A549 treated with Mapracorat at 1 μM for 4 hours (cell line): ENCODE measurements at places on chromosomes 4 and X. TPM values are rescaled to one million over a fixed set of nuclear protein-coding genes. Genes with fewer than 3 reads are reported as not detected.

IQCM gene
- total RNA-seq = not detected in 5 replicates

SMARCAD1 gene
- total RNA-seq = 10.3 to 12.4 TPM (median 11.5 TPM) in 5 replicates

HERC6 gene
- total RNA-seq = 3.0 to 4.0 TPM (median 3.5 TPM) in 5 replicates

CENPI gene
- total RNA-seq = 9.3 to 15.5 TPM (median 14.3 TPM) in 5 replicates

CEP135 gene
- total RNA-seq = 4.2 to 5.6 TPM (median 5.4 TPM) in 5 replicates

GC gene
- not detected in 5 replicates for total RNA-seq

SMIM14 gene
- total RNA-seq = 14.2 to 17.7 TPM (median 15.7 TPM) in 5 replicates

NDST3 gene
- not detected in 5 replicates for total RNA-seq

SYP gene
- 2.1 to 2.8 TPM (median 2.4 TPM) in 5 replicates for total RNA-seq

UGT2B7 gene
- total RNA-seq = 0.14 to 0.46 TPM (median 0.19 TPM) in 5 replicates

NSG1 gene
- total RNA-seq = 7.1 to 9.4 TPM (median 8.5 TPM) in 5 replicates

TRAM1L1 gene
- total RNA-seq = 0.45 to 0.70 TPM (median 0.48 TPM) in 5 replicates

ASIC5 gene
- not detected in 5 replicates for total RNA-seq

TMPRSS11A gene
- not detected in 5 replicates for total RNA-seq

MAGEE1 gene
- total RNA-seq = 3.5 to 4.8 TPM (median 4.3 TPM) in 5 replicates

MAGEB18 gene
- total RNA-seq = not detected in 5 replicates

SPATA4 gene
- 0.12 to 0.31 TPM (median 0.27 TPM) in 5 replicates for total RNA-seq

PABPC5 gene
- 0.08 TPM in 1 of 5 replicates, not detected in the others for total RNA-seq

SCD5 gene
- 6.1 to 7.6 TPM (median 6.8 TPM) in 5 replicates for total RNA-seq

XK gene
- 0.28 to 0.44 TPM (median 0.40 TPM) in 5 replicates for total RNA-seq

RNF150 gene
- total RNA-seq = 0.20 to 0.64 TPM (median 0.30 TPM) in 5 replicates

FHDC1 gene
- total RNA-seq = 0.64 to 0.88 TPM (median 0.74 TPM) in 5 replicates

EDA gene
- 0.38 to 0.75 TPM (median 0.43 TPM) in 5 replicates for total RNA-seq

CLIC2 gene
- 0.05 to 0.23 TPM (median 0.16 TPM) in 4 of 5 replicates, not detected in the other for total RNA-seq

TCEAL9 gene
- total RNA-seq = 87.7 to 170 TPM (median 90.7 TPM) in 5 replicates

RASGEF1B gene
- not detected in 5 replicates for total RNA-seq

SORBS2 gene
- total RNA-seq = 0.17 to 1.0 TPM (median 0.29 TPM) in 5 replicates

GIMD1 gene
- not detected in 5 replicates for total RNA-seq

GABRE gene
- total RNA-seq = 14.5 to 24.5 TPM (median 18.1 TPM) in 5 replicates

PNMA5 gene
- total RNA-seq = not detected in 5 replicates

CLNK gene
- not detected in 5 replicates for total RNA-seq

PABPC1L2B gene
- not detected in 5 replicates for total RNA-seq

DRD5 gene
- not detected in 5 replicates for total RNA-seq

ADGRG4 gene
- total RNA-seq = not detected in 5 replicates

SLC2A9 gene
- total RNA-seq = 0.61 to 0.86 TPM (median 0.62 TPM) in 5 replicates

TMPRSS11D gene
- not detected in 5 replicates for total RNA-seq

FATE1 gene
- not detected in 5 replicates for total RNA-seq

SSX4B gene
- not detected in 5 replicates for total RNA-seq

MAOB gene
- 0.13 to 0.19 TPM (median 0.16 TPM) in 4 of 5 replicates, not detected in the other for total RNA-seq

SMAD1 gene
- total RNA-seq = 7.6 to 9.5 TPM (median 8.6 TPM) in 5 replicates

AKAP4 gene
- total RNA-seq = not detected in 5 replicates

NAAA gene
- 20.7 to 24.3 TPM (median 22.5 TPM) in 5 replicates for total RNA-seq

USP9X gene
- total RNA-seq = 24.2 to 32.9 TPM (median 28.7 TPM) in 5 replicates

LRAT gene
- 0.06 TPM in 1 of 5 replicates, not detected in the others for total RNA-seq

DOCK11 gene
- 5.7 to 8.4 TPM (median 7.7 TPM) in 5 replicates for total RNA-seq

SYTL4 gene
- 2.0 to 4.4 TPM (median 3.0 TPM) in 5 replicates for total RNA-seq

GAGE13 gene
- total RNA-seq = not detected in 5 replicates

AMOT gene
- total RNA-seq = 0.02 to 0.04 TPM in 2 of 5 replicates, not detected in the others

ADGRL3 gene
- 0.02 to 0.10 TPM (median 0.03 TPM) in 5 replicates for total RNA-seq

VSIG4 gene
- total RNA-seq = not detected in 5 replicates

HADH gene
- total RNA-seq = 19.8 to 25.6 TPM (median 24.4 TPM) in 5 replicates

HGFAC gene
- total RNA-seq = 0.07 to 0.31 TPM (median 0.19 TPM) in 5 replicates

NWD2 gene
- not detected in 5 replicates for total RNA-seq

STAP1 gene
- total RNA-seq = not detected in 5 replicates

NAT8L gene
- 8.6 to 14.7 TPM (median 13.8 TPM) in 5 replicates for total RNA-seq

DCLK2 gene
- 8.8 to 10.4 TPM (median 9.7 TPM) in 5 replicates for total RNA-seq

TLR3 gene
- total RNA-seq = 0.14 to 0.56 TPM (median 0.35 TPM) in 5 replicates

BGN gene
- total RNA-seq = 0.07 to 0.08 TPM in 2 of 5 replicates, not detected in the others
